ENCODE measurements at places on chromosomes 3 and 15.

DNA sequence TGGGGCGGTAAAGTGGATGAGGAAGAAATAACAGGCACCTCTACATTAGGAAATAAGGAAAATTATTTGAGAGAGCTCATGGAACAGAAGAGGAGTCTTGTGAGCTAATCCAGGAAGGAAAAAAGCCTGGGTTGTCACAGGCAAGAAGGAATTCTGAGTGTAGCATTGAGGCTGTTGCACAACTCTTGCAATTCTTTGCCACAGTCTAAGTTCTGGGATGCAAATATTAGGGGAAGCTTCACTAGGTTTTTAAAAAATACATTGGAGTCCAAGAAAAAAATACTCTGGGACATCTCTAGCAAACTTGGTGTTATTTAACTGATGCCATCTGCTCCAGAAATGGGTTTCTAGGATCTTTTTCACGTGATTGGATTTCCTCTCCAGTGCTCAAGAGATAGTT lies 122.3 kb downstream of the SPATA16 start:
- no peak for DNase-seq

DNA sequence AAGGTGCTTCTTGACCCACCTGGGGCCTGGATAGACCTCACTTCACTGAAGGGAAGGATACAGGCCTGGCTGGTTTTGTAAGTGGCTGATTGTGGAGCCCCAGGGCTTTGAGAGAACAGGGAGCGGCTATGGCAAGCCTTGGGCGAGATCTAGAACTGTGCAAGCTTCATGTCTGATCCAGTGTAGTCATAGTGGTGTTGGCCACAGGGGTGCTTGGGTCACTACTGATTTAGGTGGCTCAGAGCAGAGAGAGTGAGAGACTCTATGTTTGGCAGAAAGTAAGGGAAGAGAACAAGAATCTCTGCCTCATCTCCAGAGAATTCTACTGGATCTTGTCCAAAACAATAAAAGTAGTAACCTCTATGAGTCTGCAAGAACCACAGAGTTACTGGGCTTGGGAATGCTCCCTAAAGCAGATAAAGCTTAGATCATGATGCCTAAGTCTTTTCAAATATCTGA lies 394.2 kb upstream of the EPHA3 start:
- DNase-seq = no peak

- DNase-seq = peak; percentile 9
These were observed 74.7 kb downstream of the RASA2 start for GRCh38 chr3:141561426-141562034.

- DNase-seq = no peak
These were observed 9.9 kb downstream of the GTPBP8 start for GRCh38 chr3:113000691-113001090.

GRCh38 chr3:195250473-195251251 lies 20.3 kb downstream of the XXYLT1 start:
- no peak for DNase-seq

DNA sequence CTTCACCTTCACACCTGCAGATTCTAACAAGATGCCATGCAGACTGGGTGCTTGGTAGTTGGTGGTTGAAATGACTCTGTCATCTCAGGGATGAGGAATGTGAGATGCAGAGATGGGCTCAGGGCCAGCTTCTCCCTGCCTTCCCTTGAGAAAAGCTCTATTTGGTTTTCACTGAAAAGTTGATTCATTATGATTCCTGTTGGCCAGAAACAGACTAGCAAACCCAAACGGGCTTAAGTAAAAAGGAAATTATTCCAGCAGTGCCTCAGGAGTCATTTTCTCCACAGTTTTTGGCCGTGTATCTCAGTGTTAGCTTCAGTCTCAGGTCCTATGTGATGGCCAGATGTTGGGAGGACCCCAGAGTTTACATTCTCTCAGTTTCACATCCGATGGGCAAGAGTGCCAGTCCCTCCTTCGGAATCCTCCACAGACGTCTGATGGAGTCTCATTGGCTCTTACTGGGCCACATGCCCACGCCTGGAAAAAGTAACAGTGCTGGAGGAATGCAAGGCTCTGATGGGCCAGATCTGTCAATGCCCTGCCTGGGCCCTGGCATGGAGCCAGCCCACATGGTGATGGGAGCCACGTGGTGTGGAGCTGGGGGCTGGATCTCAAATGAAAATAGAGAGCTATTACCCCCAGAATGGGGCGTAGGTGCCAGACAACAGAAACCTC lies 22.3 kb upstream of the SACM1L start:
- no peak for DNase-seq

DNA sequence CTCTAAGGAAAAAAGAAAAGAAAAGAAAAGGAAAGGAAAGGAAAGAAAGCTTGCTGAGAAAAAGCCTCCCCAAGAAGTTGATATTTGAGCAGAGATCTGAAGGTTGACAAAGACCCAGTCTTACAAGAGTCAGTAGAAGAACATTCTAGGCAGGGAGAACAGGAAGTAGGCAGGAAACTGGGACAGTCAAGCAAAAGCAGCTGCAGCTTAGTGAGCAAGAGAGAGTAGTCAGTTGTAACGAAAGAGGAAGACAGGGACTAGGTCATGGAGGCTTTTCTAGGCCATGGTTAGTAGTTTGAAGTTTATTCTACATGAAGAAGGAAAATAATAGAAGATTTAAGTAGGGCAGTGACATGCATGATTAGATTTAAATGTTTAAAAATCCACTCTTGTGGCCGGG lies 31.8 kb upstream of the KLHL6 start:
- no peak for DNase-seq

- no peak for DNase-seq
These were observed 55.1 kb upstream of the POLR2M start for GRCh38 chr15:57651445-57651844.

DNA sequence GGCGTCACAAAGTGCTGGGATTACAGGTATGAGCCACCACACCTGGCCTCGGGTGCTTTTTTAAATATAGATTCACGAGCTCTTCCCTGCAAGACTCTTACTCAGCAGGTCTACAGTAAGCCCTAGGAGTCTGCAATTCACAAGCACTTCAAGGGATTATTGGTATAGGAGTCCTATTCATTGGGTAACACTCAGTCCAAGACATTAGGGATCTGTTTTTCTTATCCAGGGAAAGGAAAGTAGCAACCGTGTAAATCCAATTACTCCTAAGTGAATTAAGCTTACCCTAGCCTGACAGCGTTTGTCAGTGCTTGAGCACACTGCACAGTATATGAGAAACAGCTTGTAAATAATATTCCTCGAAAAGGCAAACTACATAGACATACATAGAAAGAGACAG lies 109.9 kb downstream of the SENP2 start:
- DNase-seq = no peak

- DNase-seq = no peak
These were observed 51.1 kb downstream of the SYNM start for GRCh38 chr15:99155961-99156443.

DNA sequence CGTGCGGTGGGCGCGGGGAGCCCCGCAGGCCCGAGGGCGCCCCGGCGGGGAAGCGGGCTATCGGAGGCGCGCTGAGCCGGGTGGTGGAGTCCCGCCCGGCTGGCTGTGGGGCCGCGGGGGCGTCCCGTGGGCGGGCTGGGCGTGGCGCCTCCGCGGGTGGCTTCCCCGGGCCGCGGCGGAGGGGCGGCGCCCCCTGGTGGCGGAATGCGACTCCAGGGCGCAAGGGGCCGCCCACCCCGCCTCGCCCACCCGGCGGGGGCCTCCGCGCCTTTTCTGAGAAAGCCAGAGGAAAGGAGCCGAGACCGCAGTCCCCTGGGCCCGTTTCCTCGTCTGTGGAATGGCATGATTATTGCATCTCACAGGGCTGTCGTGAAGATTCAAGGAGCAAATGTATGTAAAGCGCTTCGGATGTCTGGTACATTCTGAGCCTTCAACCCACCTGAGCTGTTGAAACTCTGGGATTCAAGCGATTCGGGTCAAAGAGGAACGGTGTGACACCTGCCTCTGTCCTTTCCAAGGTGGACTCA lies 31.9 kb upstream of the RAB6B start:
- DNase-seq = no peak

GRCh38 chr15:38479266-38479665 lies 25.3 kb downstream of the FAM98B start:
- no peak for DNase-seq

GRCh38 chr15:73335471-73335870 lies 33.3 kb downstream of the HCN4 start:
- no peak for DNase-seq

- DNase-seq = no peak
These were observed 5.2 kb downstream of the HYAL2 start for GRCh38 chr3:50317300-50317699.

GRCh38 chr3:37907371-37907770 lies 45.7 kb downstream of the CTDSPL start:
- no peak for DNase-seq

- DNase-seq = no peak
These were observed 286.4 kb upstream of the BCHE start for GRCh38 chr3:166123576-166123975.

- no peak for DNase-seq
These were observed 7.0 kb upstream of the C15orf40 start for GRCh38 chr15:83018436-83018835.

DNA sequence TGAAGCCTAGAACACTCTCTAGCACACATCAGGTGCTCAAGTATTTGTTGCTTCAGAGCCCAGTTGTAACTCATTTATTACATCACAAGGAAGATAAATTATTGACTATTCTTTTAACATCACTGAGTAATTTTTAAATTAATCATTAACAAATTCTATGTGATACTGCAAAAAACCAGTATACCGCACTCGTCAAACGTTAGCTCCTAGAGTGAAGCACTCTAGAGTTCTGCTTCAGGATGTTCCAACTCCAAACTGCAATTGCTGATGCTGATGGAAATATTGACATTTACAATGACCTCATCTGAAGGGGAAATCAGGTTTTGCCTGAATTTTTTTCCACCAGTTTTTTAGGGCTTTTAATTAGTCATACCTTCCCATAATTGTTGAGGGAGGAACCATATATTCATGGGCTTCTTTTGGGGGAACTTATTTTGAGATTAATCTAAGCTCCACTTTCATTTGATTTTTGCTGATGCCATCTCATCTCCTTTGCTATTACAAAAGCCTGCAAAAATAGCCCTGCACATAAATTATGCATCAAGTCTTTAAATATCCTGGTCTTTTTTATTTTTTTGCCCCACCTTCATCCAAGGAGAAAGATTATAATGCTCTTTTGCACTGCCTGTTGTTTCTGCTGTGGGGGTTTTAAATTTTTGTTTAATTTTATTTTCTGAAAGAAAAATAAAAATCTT lies 123.0 kb upstream of the STAC start:
- no peak for DNase-seq

DNA sequence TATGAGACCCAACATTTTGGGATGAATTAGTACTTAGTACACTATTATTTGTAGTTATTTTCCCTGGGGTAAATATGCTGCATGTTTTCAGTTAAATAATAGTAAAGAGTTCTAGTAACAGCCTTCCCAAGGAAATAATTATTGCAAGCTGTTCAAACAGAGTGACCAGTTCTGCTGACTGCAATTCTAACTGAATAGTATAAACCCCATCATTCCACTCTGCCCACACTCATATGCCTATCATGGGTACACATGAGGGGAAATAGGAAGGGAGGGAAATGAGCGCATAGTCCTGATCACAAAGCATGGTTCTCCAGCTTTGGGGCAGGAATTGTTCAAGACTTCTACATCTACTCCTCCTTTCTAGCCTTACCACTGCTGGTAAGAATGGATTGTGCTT lies 18.7 kb downstream of the UQCC5 start:
- DNase-seq = no peak

DNA sequence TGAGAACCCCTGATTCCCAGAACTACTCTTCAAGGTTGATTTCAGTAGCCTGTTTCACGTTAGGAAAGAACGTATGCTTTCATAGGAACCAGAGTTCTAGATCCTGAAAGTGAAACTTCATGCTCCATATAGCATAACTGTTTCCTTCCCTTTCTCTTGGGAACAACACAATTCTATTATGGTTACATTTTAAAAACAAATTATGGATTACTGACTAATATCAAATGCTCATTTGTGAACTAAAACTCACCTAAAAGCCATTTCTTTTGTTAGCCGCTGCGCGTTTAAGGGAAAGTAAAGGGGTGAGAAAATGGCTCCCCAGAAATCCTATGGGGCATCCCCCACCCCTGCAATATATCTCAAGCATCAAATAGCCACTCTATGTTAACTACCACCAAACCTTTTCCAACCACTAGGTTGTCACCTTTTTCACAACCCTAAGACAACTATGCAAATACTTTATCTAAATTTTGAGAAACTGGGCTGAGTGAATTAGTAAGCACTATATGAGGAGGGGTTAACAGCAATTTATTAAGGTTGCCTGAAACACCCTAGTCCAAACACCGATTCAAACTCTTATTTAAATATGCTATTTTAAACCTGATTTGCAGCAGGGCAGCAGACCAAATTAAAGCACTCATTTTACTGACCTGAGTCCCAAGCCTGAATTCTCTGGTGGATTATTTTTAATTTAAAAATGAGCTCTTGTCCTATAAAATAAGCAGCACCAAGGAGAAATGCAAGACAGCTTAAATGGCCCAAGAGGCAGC lies 2.4 kb downstream of the SIAH2 start:
- DNase-seq = no peak

DNA sequence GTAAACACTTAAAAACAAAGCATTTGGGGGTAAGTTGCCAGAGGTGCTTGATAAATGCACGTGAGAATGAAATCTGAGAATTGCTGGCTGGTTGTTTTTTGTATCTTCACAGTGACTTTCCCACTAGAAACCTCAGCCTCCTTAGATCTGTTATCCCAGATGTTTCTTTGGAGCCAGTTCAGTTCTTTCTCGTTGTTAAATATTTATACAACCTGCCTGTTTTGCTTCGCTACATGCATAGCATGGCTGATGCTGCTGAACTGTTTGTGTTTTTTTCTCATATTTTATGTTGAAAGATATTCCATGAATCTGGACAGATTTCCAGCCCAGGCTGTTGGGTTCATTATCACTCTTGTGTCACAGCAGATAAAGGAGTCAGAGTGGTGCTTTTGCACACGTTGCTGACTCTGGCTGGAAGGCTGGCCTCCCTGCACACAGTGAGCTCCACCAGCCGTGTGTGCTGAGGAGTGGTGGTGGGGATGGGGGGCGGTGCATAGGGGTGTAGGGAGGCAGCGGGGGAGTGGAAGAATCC lies 80.2 kb downstream of the ARNT2 start:
- DNase-seq = no peak

- DNase-seq = no peak
These were observed 12.1 kb downstream of the FEZF2 start for GRCh38 chr3:62361261-62361660.

GRCh38 chr3:15500107-15500724 lies 21.3 kb downstream of the COLQ start:
- no peak for DNase-seq

GRCh38 chr3:172208586-172209332 lies 169.4 kb downstream of the FNDC3B start:
- no peak for DNase-seq

GRCh38 chr3:175511219-175511785 lies 652.2 kb downstream of the NAALADL2 start:
- DNase-seq = no peak

DNA sequence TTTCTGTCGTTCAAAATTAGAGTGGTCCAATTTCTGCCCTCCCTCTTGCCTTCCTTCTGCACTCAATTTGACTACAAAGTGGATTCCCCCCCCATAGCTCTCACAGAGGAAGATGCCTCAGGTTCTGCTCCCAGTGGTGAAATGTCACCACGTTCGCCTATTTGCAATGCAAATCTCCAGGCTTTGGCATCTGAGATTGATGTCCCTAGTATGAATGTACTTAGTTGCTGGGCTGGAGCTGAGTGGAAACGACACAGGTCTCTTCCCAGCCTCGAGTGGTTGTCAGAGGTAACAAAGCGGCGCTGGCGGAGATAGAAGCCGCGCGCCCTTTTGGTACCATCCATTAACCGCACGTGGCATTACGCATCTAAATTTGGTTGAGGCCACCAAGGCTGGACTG lies 860.1 kb downstream of the MCTP2 start:
- DNase-seq = no peak

GRCh38 chr15:23897091-23897490 lies 210.0 kb upstream of the NDN start:
- no peak for DNase-seq
